Fibroblast of skin of abdomen (primary cell): ENCODE measurements at places on chromosomes 3 and 15.

GRCh38 chr3:49656541-49657112 is 17.5 kb upstream of the APEH start:
- peak; percentile 29 for DNase-seq

- no peak for DNase-seq
Measured at GRCh38 chr3:149647285-149647684, 10.5 kb downstream of the WWTR1 start.

- DNase-seq: peak; percentile 24
Measured at GRCh38 chr3:160677459-160677881, 510 bp downstream of the ARL14 start.

- DNase-seq: peak; percentile 51
Measured at GRCh38 chr3:160641665-160642309, 35.2 kb upstream of the ARL14 start.

- DNase-seq: peak; percentile 95
Measured at GRCh38 chr15:39455471-39455991, 125.3 kb upstream of the THBS1 start.

- DNase-seq: no peak
Measured at GRCh38 chr3:10721101-10721500, 94.9 kb upstream of the SLC6A11 start.

DNA sequence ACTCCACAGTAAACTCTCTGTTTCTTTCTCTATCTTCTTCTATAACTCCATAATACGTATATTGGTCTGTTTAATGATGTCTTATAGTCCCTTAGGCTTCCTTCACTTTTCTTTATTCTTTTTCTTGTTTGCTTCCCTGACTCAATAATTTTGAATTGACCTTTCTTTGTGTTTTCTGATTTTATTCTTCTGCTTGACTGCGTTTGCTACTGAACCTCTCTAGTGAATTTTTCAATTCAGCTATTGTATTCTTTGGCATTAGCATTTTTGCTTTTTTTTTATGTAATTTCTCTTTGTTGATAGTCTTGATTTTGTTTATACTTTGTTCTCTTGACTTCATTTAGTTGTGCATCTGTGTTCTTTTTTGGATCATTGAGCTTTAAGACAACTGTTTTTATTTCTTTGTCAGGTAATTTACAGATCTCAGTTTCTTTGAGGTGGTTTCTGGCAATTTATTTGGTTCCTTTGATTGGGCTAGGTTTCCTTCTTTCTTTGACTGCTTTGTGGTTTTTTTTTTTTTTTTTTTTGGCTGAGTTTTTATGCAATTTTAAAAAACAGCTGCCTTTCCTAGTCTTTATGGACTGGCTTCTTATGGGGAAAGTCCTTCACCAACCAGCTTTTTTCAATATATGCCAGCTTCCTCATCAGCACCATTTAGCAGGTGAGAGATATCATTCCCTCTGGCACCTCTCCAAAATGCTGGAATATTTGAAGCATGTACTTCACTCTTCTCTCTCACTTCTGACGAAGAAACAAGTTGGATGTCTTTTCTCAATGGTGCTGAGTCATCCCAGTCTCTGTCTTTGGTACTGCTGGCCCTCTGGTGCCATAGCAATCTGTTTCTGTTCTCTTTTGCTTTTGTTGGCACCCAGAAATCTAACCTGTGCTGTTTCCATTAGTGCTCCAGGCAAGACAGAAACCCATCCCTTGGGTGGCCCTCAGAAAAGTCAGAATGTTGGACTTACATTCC is 17.6 kb downstream of the RSRC1 start:
- DNase-seq: peak; percentile 13

GRCh38 chr3:130669740-130670139 is 76.9 kb downstream of the PIK3R4 start:
- DNase-seq: no peak
